ENCODE measurements at places on chromosomes 7 and 10. TPM values are rescaled to one million over a fixed set of nuclear protein-coding genes. Genes with fewer than 3 reads are reported as not detected.

- no peak for DNase-seq
Measured at GRCh38 chr10:86188326-86188725, 178.3 kb downstream of the GRID1 start.

CCL24 gene
- polyA plus RNA-seq = not detected

ABCB4 gene
- polyA plus RNA-seq = 4.1 TPM

DNA sequence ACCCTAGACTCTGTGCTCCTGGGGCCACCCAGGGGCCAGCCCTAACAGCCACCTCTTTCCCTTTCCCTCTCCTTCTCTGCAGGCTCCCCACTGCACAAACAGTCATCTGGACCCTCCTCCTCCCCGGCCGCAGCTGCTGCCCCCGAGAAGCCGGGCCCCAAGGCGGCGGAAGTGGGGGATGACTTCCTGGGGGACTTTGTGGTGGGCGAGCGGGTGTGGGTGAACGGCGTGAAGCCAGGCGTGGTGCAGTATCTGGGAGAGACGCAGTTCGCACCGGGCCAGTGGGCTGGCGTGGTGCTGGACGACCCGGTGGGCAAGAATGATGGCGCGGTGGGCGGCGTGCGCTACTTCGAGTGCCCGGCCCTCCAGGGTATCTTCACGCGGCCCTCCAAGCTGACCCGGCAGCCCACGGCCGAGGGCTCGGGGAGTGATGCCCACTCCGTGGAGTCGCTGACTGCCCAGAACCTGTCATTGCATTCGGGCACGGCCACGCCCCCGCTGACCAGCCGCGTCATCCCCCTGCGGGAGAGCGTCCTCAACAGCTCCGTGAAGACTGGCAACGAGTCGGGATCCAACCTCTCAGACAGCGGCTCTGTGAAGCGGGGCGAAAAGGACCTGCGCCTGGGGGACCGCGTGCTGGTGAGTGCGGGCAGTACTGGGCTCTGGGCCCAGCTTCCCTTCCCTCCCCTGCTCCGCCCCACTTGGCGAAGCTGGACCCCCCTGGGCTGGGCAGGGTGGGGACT is 49.3 kb downstream of the CLIP2 start:
- DNase-seq = no peak

GRCh38 chr7:130994378-130995115 is 260.5 kb upstream of the KLF14 start:
- DNase-seq = no peak

CPA2 gene
- 0.60 TPM for polyA plus RNA-seq

HACD1 gene
- polyA plus RNA-seq = 16.5 TPM

DNA sequence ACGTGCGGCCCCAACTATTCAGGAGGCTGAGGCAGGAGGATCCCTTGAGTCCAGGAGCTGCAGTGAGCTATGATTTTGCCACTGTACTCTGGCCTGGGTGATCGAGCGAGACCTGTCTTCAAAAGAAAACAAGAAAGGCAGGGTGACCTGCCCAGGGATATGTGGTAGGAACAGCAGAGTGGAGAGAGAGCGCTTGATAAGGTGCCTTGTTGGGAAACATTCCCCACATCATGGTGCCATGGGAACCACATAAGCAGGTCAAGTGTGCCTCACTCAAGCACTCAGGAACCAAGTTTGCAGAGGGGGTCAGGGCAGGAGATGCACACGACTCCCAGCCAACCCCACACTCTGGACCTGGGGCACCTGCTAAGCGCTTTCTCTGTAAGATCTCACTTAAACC is 37.3 kb downstream of the PVRIG start:
- no peak for DNase-seq

RUFY2 gene
- polyA plus RNA-seq = 43.0 TPM

GRCh38 chr10:118173296-118173695 is 126.6 kb upstream of the RAB11FIP2 start:
- DNase-seq = no peak

SPDYE2B gene
- polyA plus RNA-seq = 3.8 TPM

SPDYE2 gene
- 14.8 TPM for polyA plus RNA-seq

GRCh38 chr7:47153058-47153457 is 428.9 kb downstream of the TNS3 start:
- DNase-seq = peak; percentile 81

DNA sequence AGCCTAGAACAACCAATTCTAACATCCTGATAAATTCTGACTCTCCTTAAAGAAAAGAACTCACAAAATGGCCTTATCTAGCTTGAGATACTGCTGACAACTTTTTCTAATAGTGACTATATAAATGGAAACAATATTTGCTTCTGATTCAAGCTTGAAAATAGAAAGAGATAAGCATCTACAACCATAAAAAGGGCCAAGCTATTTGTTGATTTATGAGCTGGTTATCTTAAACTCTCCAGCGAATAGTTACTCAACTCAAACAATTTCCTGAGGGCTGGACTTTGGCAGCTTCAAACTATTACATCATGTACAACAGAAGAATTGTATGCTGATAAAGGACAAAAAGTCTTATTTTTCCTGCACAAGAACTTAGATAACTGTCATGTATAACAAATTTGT is 4.6 kb downstream of the USP54 start:
- peak; percentile 62 for DNase-seq

DNA sequence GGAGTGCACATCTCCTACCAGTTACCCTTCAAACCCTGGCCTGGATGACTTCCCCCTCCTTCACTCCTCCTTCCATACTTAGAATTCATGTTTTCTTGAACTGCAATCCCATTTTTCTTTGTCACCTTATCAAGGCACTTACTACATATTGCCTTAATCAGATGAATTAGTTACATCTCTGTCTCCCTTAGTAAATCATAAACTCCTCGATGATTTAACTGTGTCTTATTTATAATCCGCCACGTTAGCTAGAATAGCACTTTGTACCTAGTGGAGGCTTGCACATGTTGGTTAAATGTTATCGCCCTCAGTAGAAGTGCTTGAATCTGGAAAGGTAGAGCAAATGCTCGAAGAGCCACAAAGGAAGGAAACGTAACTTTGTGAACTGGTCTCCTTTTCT is 94.7 kb upstream of the RAB11FIP2 start:
- no peak for DNase-seq

DNA sequence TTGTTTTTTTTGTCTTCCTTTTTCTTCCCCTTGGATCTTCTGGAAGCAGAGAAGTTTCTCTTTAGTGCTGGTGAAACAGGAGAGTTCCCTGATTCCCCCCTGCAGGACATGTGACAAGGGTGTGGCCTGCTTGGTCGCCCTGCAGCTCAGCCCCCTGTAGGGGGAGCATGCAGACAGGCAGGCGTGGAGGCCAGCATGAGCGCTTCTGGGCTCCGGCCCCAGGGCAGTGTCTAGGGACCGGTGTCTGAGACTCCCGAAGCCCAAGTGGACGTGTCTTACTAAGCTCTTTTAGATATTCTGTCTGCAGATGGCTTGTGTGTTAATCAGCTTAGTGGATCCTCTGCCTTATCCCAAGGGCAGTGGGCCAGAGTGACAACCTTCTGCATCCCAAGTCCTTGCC is 26.1 kb downstream of the PRSS58 start:
- DNase-seq = no peak

TWIST1 gene
- polyA plus RNA-seq = 6.6 TPM

DNA sequence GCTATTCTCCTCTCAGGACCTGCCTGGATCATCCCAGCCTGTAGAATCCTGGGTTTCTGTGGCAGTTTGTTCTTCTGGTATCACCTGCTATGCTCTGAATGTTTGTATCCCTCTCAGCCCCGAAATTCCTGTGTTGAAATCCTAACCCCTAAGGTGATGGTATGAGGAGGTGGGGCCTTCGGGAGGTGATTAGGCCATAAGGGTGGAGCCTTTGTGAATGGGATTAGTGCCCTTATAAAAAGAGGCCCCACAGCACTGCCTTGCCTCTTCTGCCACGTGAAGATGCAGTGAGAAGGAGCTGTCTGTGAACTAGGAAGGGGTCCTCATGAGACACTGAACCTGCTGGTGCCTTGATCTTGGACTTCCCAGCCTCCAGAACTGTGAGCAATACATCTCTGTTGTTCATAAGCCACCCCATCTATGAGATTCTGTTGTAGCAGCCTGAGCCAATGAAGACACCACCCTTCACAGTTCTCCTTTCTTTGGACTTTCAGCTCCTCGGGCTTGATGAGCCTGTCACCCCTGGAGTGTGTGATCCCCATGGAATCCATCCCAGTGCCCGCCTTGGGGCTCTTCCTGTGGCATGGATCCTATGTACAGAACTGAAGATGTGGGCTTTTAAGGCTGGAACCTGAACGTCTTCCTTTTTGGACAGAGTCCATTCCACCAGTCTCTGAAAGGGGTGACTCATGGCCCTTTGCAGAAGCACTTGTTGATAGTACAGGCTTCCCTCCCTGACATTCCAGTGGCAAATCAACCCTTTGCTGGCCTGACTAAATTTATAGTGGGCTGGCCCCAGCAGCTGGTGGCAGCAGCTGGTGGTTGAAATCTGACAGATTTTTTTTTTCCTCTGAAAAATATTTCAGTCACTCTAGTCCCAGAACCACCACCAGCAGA is 138.0 kb downstream of the TACC2 start:
- DNase-seq = no peak

- no peak for DNase-seq
Measured at GRCh38 chr7:37555528-37555927, 106.9 kb upstream of the ELMO1 start.

GIMAP7 gene
- 12.4 TPM for polyA plus RNA-seq

- no peak for DNase-seq
Measured at GRCh38 chr7:32227746-32228145, 157.5 kb upstream of the PDE1C start.

SFTPA2 gene
- 0.25 TPM for polyA plus RNA-seq
